ENCODE measurements at places on chromosomes 5 and 9.

DNA sequence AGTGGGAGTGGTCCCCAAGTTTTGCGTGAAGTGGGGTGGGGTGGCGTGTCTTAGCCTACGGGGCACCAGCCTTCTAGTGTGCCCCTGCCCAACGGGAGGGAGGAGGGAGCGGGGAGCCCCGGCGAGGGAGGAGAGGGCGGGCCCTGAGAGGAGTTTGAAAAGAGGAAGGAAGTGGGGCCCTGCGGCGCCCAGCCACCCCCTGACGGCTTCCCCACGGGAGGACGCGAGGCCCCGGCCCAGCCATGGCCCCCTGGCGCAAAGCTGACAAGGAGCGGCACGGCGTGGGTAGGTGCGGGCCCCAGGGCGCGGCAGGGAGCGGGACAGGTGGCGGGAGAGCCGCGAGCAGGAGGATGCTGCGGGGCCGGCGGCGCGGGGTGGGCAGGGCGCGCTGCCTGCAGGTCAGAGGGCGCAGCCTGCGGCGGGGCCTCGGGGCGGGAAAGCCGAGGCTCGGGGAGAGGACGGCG is at the start of gene DOCK2:
DOCK2 (plus strand) TSS at position 191 of the 464 bp plus-strand sequence; CDS start at position 243, 52 bp downstream.
- DNase-seq: no peak

DNA sequence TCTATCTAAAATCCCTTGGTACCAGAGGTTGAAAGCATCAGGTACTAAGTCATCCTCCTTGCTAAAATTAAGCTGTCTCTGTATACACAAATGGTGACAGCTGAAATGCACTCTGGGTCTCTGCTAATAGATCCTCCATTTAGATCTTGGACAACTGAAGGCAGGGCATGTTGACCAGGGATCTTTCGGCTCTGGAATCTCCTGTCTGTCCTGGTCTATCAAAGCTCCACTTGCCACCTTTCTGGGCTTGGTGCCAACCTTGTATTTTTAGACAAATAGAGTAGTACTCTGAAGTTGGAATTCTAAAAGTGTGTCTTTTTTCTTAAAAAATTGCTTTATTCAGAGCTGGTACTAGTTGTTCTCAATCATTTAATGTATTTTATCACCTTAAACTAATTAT is 135.2 kb upstream of the HMHB1 start:
- no peak for DNase-seq

GRCh38 chr5:144333336-144333920 is 162.8 kb downstream of the KCTD16 start:
- DNase-seq: no peak

GRCh38 chr5:142726188-142726731 is 40.4 kb upstream of the FGF1 start:
- DNase-seq: no peak

Measured in cortex of kidney (tissue), 1 donor.